ENCODE measurements at places on chromosomes 11 and 22. TPM values are rescaled to one million over a fixed set of nuclear protein-coding genes. Genes with fewer than 3 reads are reported as not detected.

DNA sequence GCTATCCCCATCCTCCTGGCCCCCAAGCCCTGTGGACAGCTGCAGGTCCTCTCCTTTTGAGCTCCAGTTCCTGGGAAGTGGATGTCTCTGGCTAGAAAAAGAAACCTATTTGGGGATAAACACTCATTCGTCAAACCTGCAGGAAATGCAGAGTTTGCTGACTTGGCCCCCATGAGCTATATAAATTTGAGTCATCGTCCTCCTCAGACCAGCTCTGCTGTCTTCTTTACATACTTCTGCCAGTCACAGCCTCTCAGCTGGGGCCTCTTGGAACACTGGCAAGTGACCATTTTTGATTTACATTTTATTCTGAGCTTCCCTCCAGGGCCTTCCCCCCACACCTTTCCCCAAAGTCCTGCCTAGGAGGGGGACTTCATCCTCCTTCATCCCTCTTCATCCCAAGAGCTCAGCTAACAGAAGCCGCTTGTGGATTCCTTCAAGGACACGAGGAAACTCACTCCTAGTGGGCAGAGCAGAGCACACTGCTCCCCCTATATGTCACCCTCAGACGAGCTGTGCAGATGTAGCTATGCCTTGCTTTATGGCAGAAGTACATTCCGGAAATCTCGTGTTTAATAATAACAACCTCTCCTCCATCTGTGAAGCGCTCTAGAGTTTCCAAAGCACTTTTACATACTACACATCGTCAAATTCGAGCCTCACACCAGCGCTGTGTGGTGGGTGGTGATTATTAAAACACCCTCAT is 131.8 kb downstream of the FEZ1 start:
- H3K36me3 ChIP-seq, result no peaks in the 10 kb centered on the region
- no peak for DNase-seq
- no peaks in the 10 kb centered on the region for H3K4me1 ChIP-seq
- peaks cover 10% of the 10 kb centered on the region for H3K27me3 ChIP-seq
- no peak overlapping the region for H3K4me3 ChIP-seq
- no peak overlapping the region for H3K27ac ChIP-seq

DNA sequence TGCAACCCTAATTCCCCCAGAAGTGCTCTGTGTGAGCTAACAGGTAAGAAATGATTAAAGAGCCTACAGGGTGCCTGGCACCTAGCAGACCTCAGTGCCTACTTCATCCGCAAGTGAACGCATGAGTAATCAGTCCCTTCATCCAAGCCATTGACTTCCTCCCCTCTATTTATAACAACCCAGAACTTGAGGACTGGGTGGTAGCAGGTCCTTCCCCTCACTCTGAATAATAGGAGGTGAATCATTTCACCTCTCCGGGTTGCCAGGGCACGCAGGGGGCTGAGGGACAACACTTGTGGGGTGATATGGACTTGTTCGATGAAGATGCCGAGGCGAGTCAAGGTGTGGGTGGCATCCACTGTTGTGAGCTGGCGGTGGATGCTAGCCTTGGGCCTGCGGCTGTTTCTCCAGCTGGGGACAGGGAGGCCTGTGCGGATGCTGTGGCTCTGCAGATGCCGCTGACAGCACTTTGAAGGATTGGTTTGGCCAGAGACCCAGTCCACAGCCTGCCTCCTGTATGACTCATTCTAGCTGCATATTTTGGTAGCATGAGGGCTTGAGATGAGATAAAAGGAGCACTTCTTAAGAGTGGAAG is 11.7 kb upstream of the SORL1-AS1 start:
- H3K27ac ChIP-seq, result peak overlapping the region; percentile 94
- peaks cover under 1% of the 10 kb centered on the region for H3K36me3 ChIP-seq
- peak; percentile 62 for DNase-seq
- H3K4me1 ChIP-seq, result peaks cover 100% of the 10 kb centered on the region

NXPE4 gene
- total RNA-seq, result not detected

DNA sequence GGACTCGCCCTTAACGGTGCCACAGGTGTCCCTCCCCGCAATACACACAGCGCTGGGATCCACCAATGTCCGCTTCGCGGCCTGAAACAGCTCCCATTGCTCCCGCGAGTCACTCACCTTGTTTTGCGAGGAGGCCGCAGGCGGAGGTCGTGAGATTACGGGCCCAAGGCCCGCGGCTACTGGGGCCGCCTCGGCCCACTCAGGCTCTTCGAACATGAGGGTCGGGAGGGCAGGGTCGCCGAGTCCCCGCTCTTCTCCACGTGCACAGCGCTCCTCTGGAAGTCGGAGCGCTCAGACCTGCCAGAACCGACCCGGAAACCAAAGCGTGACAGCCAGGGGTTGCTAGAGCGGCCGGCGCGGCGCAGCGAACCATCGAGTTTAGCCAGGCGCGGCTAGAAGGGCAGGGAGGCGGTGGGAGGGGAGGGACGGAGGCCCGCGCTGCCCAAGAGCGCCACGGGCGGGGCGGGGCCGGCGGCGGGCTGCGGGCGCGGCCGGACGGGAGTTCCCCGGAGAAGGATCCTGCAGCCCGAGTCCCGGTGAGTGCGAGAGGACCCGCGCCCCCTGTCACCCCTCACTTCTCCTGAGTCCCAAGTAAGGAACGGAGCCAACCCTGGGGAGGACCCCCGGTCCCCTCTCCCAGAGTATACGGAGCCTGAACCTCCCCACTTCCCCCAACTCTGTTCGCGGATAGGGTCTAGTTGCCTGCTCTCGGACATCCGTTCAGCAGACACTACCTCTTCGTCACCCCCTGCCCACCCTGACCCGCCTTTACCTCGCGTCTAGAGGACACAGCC is at the start of the genes ILK and RRP8:
ILK (plus strand) TSS at position 488 of the 794 bp plus-strand sequence. CDS start 498 bp downstream, outside the sequence.
RRP8 (minus strand) TSS at position 330 of the 794 bp plus-strand sequence; CDS start at position 216, 114 bp downstream.
- no peak within 1 kb of the TSS for H3K4me3 ChIP-seq
- H3K27me3 ChIP-seq, result no peaks in the 10 kb centered on the region
- peak; percentile 81 for DNase-seq
- no peaks in the 10 kb centered on the region for H3K36me3 ChIP-seq

DNA sequence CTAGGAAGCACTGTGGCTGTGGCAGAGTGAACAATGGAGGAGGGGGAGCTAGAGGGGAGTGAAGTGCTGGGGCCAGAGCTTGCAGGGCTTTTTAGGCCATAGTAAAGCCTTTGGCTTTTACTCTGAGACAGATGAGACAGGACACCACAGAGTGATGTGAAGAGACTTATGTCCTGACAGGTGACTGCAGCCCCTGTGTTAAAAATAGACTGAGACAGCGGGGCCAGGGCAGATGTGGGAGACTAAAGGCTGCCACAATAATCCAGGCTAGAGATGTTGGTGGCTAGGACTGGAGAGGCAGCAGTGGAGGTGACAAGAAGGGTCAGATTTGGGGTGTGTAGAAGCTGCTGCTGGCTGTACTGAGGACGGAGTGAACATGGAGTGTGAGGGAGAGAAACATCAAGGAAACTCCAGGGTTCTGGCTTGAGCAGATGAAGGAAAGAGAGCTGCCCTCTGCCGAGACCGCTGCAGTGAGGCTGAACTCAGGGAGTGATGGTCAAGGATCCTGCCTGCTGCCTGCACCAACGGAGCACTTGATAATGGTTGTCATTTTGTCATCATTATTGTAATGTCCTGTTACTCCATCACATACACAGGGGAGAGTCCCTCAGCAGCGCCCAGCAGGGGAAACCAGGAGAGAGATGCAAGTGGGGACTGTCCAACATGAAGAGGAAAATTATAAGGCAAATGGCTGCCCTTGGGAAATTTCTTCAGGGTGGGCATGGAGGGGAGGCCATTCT is 27.4 kb downstream of the SLC43A1 start:
- H3K27me3 ChIP-seq, result peaks cover 8% of the 10 kb centered on the region
- H3K27ac ChIP-seq, result no peak overlapping the region
- DNase-seq, result no peak
- peaks cover 69% of the 10 kb centered on the region for H3K36me3 ChIP-seq
- H3K4me1 ChIP-seq, result no peaks in the 10 kb centered on the region

DNA sequence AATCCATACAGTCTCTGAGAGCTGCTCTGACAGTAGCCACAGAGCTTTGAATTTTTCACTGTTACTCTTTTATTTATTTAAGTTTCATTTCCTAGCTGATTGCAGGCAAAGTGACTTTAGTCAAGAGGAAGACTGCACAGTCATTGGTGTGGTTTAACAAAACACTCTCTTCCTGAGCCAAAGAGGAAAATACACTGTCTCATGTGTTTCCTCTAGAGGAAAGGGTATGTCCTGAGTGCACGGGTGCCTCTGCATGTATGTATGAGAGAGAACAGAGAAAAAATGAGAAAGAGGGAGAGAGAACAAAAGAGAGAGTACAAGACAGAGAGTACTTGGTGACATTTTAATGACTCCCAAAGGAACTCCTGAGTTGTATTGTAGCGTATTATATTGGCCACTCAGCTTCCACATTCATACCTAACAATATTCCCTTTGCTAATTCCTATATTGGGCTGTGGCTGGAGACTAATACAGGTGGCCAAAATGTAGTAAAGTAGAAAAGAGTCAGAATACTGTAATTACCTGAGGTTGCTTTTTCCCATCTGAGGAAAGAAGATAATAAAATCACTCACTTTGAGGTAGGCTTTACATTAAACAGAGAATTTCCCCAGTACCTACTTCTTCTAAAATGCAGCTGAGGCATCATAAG is at the start of gene OR4D9:
OR4D9 (plus strand) TSS at position 599 of the 649 bp plus-strand sequence. CDS start 3,374 bp downstream, outside the sequence.
- no peaks in the 10 kb centered on the region for H3K27me3 ChIP-seq
- H3K4me3 ChIP-seq, result peak within 1 kb of the TSS; percentile 62
- DNase-seq, result no peak
- H3K4me1 ChIP-seq, result peaks cover 28% of the 10 kb centered on the region

- peaks cover 9% of the 10 kb centered on the region for H3K4me1 ChIP-seq
- H3K27ac ChIP-seq, result no peak overlapping the region
- no peak overlapping the region for H3K4me3 ChIP-seq
- DNase-seq, result no peak
Observed at GRCh38 chr11:112178936-112179335, 3.6 kb downstream of the BCO2 start.

GRCh38 chr22:36757668-36758211 is 18.2 kb downstream of the IFT27 start:
- H3K27me3 ChIP-seq, result peaks cover 10% of the 10 kb centered on the region
- no peak overlapping the region for H3K27ac ChIP-seq
- no peak overlapping the region for H3K4me3 ChIP-seq
- DNase-seq, result peak; percentile 49

- H3K4me3 ChIP-seq, result no peak overlapping the region
- H3K27me3 ChIP-seq, result no peaks in the 10 kb centered on the region
Observed at GRCh38 chr11:116960930-116961329, 123.5 kb upstream of the APOA1 start.

DNA sequence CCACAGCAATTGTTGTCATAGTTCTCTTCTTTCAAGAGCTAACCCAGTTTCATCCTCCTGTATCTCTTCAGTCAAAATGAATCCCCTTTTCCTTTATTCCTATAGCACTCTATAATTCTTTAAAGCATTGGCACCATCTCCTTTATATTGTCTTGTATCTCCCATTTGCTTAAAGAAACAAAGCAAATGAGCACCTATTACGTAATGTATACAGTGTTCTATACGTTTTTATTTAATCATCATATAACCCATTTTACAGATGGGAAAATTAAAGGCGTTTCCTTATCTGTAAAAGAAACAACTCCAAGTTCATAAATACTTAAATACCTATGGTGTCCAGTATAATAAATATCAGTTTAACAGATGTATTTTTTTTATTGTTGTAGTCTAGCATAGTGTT is 6.4 kb upstream of the REXO2 start:
- H3K4me3 ChIP-seq, result no peak overlapping the region
- no peaks in the 10 kb centered on the region for H3K4me1 ChIP-seq
- H3K36me3 ChIP-seq, result no peaks in the 10 kb centered on the region
- peaks cover 5% of the 10 kb centered on the region for H3K27me3 ChIP-seq

OOSP3 gene
- total RNA-seq, result not detected

DNA sequence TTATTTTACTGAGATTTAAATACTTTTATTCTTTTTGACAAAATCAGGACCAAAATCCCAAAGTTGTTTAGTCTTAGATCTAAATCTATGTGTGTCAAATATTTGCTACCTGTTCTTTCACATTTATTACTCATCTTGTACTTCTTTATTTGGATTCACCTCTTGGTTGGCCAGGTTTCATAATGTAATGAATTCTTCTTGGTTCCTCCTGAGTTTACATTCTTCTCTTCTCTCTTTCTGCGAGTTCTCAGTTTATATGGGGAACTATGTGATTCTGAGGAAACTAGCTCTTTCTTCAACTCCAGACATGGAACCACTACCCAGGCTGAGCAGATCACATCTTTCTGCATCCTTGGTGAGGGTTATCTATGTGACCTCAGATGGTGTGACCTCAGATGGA is 50.2 kb downstream of the EHF start:
- no peaks in the 10 kb centered on the region for H3K36me3 ChIP-seq
- peaks cover 19% of the 10 kb centered on the region for H3K27me3 ChIP-seq
- no peaks in the 10 kb centered on the region for H3K4me1 ChIP-seq

DNA sequence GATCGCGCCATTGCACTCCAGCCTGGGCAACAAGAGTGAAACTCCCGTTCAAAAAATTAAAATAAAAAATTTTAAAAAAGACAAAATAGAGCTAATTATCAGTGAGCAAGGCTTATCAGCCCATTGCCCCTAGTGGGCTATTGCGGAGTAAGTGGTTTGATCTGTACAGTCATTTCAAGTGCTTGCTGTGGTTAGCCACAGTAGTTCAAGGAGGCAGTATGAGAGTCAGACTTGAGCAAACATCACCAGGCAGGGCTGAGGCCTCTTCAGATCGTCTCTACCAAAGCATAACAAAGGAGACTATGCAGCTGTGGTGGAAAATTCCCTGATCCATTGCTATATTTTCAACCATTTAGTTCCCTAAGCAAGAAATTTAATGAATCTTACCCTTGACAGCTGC is 4.3 kb upstream of the SBF2 start:
- H3K4me1 ChIP-seq, result peaks cover 37% of the 10 kb centered on the region
- H3K4me3 ChIP-seq, result no peak overlapping the region
- H3K36me3 ChIP-seq, result no peaks in the 10 kb centered on the region
- DNase-seq, result peak; percentile 48

OR51B6 gene
- total RNA-seq, result not detected

DNA sequence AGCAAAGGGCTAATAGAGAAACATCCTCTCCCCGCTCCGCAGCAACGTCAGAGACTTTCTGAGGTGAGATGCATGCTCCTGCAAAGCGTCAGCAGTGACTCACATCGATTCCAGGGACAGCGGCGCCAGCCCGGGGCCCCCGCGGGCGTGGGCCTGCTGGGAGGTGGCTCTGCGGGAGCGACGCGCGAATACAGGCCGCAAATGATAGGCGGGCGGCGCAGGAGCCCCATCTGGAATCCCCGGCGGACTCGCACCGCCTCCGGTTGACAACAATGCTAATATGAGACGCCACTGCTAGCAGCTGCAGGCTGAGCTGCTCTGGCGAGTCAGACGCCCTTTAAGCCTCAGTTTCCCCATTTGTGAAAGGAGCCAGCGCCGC is 557 bp downstream of the RANGAP1 start:
- peaks cover 36% of the 10 kb centered on the region for H3K36me3 ChIP-seq
- peak overlapping the region; percentile 95 for H3K4me3 ChIP-seq
- H3K27me3 ChIP-seq, result no peaks in the 10 kb centered on the region
- H3K4me1 ChIP-seq, result peaks cover 14% of the 10 kb centered on the region
- peak overlapping the region; percentile 100 for H3K27ac ChIP-seq

All from naive thymus-derived CD8-positive, alpha-beta T cell (primary cell).